ENCODE measurements at places on chromosomes 1 and 21.

- no peak for DNase-seq
Measured at GRCh38 chr1:214364786-214365295, 83.9 kb downstream of the SMYD2 start.

DNA sequence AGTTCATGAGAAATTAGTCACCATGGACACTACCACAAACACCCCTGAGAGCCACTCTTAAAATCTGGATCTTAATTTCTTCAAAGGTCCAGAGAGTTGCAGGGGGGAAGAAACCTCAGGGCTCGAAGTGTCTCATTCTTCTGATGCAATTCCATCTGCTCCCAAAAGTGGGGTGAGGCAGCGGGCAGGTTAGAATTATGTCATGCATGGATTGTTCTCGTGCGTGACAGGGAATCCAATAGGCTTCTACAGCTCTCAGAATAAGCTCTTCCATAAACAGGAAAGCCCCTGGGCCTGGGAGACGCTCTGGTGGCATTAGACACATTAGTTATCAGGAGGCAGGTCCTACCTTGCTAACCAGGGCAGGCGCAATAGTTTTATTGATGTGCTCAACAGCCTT, 8.4 kb downstream of the ENO1 start:
- no peak for DNase-seq

- peak; percentile 62 for DNase-seq
Measured at GRCh38 chr1:44924835-44925464, 61.4 kb downstream of the EIF2B3 start.

DNA sequence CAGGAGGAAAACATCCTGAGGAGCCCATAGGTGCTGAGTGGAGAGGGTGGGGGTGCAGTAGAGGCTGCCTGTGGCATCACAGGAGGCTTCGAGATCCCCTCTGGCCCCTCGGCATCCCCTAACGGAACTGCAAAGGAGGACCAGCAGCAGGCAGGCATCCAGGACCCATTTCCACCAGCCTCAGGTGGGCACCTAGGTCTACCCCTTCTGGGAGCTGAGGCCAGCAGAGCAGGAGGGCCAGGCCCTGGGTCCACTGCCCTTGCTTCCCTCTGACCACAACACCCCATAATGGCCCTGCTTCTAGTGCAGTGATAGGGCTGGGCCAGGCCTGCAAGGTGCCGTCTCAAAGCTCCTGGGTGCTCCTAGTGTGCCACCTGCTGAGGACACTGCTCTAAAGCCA, 723.0 kb downstream of the PTPRU start:
- no peak for DNase-seq

- peak; percentile 70 for DNase-seq
Measured at GRCh38 chr1:178644308-178645120, 80.5 kb upstream of the RALGPS2 start.

DNA sequence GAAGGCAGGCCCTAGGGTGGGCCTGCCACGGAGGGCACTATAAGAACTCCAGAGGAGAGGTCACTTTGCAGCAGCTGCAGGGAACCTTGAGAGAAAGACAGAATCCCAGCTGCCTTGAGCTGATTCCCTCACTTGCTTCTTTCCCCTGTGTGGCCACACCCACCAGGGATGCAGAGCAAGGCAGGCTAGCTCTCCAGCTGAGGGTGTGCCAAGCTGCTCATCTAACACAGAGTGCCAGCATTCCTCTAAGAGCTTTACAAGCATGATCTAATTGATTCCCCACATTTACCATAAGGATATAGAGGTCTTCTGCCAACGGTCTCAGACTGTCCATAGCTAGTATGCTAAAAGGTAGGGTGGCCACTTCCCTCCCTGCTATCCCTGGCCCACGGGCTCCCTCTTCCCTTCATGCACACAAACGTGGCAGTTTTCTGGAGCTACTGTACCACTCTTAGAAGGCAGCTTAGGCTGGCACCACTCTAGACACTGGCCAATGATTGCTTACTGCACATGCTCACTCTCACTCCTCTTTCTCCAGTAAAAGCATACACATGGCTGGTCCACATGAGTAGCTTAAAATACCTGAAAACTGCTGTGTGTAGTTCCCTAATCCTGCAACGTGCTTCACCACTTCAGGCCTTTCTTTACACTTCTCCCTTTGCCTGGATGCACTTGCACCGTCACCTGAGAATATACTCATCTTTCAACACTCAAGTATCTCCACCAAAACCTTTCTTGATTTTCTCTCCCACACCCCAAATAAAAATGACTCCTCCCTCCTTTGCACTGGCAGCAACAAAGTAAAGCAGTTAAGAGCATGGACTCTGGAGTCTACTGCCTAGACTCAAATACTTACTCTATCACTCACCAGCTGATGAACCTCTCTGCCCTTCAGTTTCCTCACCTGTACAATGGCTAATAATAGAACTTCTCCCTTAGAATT, 57.7 kb downstream of the DMAP1 start:
- peak; percentile 15 for DNase-seq

DNA sequence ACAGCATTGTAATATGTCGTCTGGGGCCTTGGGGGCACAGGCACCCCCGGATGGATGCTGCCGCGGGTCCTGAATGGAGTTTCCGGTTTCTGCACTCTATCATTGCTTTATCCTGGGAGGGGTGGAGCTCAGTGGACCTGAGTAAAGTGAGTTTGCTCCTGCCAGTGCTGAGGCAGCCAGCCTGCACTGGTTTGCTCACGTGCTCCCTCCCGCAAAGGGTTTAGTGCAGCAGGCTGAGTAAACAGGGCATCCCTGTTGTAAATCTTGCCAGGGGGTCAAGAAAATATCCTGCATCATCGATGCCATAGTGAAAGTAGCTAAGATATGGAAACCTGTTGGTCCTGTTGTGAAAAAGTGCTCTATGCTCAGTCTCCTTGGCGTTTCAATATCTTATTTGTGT, 85.6 kb upstream of the BRINP3 start:
- no peak for DNase-seq

GRCh38 chr21:25487046-25487594, 120.2 kb downstream of the MRPL39 start:
- DNase-seq: peak; percentile 87

DNA sequence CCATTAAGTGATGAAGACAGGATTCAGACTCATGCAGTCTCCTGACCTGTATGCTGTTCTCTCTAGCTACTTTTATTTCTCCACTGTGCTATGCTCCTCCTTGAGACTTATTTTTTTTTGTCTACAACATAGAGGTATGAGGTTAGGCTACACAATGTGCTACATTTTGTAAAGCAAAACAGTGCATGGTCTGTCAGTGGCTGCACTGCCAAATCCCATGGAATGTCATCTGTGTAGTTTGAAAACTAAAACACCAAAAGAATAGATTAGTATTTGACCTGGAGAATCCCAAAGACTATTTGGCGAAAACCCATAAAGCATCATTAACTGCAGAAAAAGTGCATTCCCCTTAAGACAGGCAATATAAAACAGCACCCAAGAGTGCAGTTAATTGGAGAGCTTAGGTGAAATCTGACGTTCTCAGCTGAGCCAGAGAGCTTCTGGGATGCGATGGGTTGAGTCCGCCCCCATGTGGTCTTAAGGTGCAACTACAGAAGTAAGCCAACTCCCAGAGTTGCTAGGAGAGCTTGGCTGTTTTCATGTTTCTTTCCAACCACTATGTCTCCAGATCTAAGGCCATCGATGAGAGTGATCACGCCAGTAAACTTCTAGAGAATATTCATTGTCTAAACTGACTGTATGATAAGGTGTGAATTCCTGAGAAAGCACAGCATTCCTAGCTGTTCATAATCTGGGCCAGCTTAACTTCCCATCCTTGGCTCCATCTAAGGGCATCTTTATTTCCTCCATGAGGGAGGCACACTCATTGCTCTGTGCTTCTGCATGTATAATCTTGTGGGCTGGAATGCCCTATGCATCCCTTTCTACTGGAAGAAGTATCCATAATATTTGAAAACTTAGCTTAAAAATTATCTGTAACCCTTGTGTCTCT, 20.7 kb upstream of the CYP2J2 start:
- peak; percentile 85 for DNase-seq

DNA sequence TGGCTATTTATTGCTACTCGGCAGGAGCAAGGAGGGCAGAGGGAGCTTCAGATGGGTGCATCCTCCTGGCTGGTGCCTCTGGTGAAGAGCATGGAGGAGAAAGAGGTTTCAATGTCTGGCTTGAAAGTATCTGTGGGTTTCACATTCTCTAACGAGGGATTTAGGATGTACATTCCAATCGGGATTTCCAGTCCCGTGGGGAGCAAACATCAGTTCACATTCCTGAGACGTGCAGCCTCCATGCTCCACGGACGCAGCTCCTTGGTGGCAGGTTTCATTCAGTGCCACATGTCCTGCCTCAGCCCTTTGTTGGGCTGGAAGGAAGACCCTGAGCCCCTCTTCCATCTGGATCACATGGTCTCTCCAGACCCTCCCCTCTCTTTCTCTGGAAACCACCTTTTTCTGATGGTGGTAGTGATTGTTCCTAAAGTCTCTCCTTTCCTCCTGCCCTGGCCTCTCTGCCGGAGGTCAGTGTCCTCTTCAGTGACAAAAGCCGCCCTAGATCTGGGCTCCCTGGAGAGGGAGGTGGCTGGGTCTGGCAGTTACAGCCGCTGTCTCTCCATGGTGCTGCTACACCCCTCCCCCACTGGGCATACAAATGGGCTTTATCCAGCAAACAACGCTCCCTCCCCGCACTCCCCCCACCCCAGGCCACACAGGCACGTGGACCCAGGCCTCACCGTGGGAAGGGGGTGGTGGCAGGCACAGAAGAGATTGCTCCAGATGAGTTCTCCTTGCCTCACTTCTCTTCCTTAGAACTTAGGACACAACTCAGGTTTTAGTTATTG, 826 bp upstream of the CA14 start:
- no peak for DNase-seq

DNA sequence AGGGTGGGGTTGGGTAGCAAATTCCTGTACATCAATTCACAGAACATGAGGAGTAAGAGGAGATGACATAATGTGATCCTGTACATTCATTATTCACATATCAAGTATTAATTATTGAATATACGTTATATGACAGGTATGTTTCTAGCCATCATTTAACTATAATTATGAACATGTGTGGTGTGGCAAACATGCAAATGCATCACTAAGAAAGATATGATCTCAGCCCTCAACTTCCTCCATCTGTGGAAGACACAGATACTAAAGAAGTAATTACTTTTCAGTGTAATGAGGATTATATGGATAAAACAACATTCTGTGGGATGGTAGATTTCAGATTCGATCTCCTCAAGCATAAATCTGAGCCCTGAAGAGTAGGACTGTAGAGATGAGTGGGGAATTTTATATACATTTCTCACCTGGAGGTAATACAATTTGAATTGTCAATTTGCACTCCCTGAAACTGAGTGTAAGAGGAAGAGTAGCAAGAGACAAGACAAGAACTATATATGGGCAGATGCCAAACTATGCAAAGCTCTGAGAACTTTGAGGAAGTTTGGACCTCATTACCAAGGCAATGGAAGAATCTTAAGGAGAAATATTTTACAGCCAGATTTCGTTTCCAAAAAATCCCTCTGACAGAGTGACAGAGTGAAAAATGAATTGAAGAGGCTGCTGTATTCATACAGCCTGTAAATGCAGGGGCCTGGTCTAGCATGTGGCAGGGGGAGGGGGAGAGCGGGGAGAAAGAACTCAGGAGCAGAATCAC, 275.5 kb downstream of the TPR start:
- no peak for DNase-seq

- DNase-seq: no peak
Measured at GRCh38 chr1:41582004-41582325, 97.5 kb upstream of the EDN2 start.

DNA sequence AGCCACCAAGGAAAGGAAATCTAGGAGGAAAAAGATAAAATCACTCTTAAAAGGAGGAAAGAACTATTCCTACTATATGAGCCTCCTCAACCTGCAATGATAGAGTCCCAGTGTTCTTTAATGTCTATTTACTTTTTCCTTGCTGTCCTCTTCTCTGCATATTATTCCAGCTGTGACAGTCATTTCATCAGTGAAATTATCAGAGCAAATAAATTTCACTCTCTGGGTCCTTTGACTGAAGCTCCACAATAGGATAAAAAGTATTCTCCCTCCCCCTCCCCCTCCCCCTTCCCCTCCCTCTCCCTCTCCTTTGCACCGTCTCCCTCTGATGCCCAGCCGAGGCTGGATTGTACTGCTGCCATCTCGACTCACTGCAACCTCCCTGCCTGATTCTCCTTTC, 107.5 kb upstream of the DPT start:
- DNase-seq: no peak

DNA sequence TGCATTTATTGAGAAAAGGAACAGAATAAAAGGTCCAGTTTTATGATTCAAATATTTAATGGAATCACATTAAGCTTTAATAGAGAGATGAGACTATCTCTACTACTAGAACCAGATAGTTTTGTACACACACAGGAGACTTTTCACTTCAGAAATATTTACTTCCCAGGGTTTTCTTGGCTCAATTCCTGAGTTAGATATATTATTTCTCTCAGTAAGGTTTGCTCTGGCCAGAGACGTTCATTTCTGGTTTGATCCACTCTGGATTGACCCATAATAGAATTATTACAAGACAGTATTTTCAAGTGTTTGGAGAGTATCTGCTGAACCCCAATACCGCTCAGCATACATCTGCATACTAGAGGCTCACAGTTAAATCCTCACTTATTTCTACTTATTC, 1.3 kb upstream of the RCOR3 start:
- no peak for DNase-seq

GRCh38 chr1:54804471-54805132, 3.5 kb upstream of the TTC22 start:
- no peak for DNase-seq

GRCh38 chr1:44464361-44464760, 59.3 kb downstream of the RNF220 start:
- DNase-seq: no peak

GRCh38 chr1:48291421-48291820, 68.9 kb downstream of the SLC5A9 start:
- DNase-seq: no peak

DNA sequence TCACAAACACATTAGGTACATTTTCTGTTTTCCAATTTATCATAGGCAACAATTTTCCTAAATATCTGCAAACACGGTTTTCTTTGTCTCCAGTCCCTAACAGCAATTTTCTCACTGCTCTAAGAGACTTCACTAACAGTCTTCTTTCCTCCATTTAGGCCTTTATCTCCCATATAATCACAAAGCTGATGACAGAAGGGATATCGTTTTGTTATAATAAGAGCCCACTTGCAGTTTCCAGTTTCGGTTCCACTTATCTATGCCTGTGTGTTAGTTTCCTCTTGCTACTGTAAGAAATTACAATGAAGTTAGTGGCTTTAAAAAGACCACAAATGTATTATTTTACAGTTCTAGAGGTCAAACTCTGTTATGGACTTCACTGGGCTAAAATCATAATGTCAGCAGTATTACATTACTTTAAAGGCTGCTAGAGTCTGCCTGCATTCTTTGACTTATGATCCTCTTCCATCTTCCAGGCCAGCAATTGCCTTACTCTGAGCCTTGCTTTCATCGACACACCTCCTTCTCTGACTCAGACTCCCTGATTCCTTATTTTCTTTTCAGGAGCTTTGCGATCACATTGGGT, 549.3 kb downstream of the NCAM2 start:
- DNase-seq: no peak

Data from hematopoietic multipotent progenitor cell treated with erythropoietin and hydrocortisone succinate and interleukin-3 and kit ligand, for 4 days (in vitro differentiated cells).